ENCODE measurements at places on chromosomes 2 and 18.

- no peak for DNase-seq
Observed at GRCh38 chr2:77566582-77566981, 44.4 kb upstream of the LRRTM4 start.

DNA sequence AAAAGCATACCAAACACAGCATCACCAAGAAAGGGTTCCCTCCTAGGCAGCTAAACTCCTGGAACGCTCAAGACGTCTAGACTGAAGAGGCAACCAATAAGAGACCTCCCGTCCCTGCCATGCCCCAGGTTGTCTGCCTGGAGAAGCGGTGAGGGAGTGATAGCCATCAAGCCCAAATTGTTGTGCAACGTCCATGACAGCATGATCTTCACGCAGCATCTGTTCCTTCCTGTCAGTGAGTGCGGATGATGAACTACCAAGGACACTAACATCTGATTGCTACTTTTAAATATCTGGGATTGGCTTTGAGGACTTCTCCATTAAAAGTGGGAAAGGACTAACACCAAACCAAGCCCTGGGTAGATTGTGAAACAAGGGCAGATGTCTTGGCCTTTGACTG is 149.7 kb downstream of the TXNL1 start:
- no peak for DNase-seq

GRCh38 chr2:54274781-54275242 is 18.8 kb upstream of the TSPYL6 start:
- DNase-seq = no peak

GRCh38 chr2:187900021-187900420 is 345.8 kb upstream of the TFPI start:
- DNase-seq = no peak

- no peak for DNase-seq
Observed at GRCh38 chr2:165573534-165574461, 104.3 kb downstream of the CSRNP3 start.

DNA sequence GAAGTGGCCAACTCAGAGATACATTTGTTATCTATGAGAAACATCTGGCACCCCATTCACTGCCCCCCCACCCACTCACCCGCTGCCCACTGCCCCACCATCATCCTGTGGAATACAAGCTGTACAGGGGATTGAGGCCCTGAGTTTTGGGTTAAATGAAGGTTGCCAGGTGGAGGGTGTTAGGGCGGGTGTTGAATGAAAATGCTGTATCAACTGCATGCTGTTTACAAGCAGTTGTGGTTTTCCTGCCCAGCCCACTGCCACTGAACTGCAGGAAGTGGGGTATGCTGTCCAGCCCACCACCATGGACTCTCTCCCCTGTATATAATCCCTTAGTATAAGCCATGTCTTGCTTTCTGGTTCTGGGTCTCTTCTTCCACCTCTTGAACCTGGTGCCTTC is 481.9 kb downstream of the METTL4 start:
- DNase-seq = no peak

GRCh38 chr18:12492907-12493306 is 85.2 kb downstream of the PRELID3A start:
- DNase-seq = no peak

Data from T-helper 17 cell (primary cell).